ENCODE measurements at places on chromosomes 5 and 9.
A peak's percentile ranks its signal among the peaks of the same experiment; 100 is the strongest.

DNA sequence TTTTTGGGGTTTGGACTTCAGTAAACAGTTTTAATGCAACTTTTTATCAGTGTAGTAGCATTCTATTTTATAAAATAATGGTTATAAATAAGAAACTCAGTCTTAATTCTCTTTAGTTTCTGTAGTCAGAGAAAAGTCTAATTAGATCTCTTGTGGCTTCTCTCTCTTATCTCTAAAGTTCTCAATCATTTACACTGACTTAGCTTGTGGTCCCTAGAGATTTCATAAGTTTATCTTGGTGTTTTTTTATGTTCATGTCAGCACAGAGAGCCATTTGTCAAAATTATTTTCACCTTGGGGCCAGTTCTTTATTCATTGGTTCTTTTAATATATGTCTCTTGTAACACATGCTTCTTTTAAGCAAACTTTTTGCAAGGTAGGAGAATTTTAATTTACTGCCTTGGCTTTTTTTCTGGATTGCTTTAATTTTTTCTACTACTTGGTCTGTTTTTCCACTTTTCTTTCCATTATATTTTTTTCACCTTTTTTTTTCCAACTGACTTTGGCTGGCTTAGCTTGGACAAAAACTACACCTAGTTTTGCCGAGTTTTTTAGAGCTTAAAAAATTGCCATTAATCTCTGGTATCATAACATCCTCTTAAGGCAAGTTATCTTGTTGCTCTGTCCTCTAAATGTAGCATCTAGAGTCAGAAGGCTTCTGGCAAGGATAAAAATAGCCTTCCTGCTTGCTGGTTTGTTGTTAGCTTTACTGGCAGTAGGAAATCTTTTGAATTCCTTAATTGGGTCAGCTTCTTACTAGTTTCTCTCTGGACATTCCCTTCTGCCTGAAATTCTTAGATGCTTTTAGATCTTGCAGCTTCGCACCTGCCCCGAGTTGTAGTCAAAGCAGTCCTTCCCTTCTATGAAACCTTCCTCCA is 35.3 kb downstream of the CPEB4 start:
- no peak for DNase-seq

DNA sequence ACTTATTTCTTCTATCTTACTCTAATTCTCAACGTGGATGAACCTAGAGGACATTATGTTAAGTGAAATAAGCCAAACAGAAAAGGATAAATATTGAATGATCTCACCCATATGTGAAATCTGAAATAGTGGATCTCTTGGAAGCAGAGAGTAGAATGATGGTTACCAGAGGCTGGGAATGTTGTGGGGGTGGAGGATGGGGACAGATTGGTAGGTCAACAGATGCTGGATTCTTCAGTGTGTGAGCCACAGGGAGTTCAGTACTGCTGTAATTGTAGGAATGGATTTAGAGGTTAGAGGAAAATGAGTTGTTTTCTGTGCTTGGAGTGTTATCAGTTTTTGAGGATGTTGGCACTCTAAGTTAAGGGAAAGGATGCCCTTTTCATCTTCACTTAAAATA is 190.6 kb downstream of the FBXL7 start:
- no peak for DNase-seq

- no peak for DNase-seq
Measured at GRCh38 chr5:172554562-172554961, 86.5 kb upstream of the NEURL1B start.

DNA sequence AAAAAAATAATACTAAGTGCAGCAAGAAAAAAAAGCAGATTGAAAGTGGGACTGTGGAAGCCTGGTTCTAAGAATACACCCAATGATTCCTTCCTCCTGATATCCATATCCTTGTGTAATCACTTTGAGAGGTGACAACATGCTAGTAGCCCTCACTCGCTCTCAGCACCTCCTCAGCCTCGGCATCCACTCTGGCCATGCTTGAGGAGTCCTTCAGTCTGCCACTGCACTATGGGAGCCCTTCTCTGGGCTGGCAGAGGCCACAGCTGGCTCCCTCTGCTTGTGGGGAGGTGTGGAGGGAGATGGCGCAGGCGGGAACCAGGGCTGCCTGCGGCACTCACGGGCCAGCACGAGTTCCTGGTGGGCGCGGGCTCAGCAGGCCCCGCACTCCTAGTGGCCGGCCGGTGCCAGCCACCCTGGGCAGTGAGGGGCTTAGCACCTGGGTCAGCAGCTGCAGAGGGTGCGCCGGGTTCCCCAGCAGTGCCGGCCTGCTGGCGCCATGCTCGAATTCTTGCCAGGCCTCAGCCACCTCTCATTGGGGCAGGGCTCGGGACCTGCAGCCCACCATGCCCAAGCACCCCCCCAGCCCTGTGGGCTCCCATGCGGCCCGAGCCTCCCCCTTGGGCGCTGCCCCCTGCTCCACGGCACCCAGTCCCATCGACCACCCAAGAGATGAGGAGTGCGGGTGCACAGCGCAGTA is 24.5 kb upstream of the SELENOP start:
- DNase-seq = no peak

DNA sequence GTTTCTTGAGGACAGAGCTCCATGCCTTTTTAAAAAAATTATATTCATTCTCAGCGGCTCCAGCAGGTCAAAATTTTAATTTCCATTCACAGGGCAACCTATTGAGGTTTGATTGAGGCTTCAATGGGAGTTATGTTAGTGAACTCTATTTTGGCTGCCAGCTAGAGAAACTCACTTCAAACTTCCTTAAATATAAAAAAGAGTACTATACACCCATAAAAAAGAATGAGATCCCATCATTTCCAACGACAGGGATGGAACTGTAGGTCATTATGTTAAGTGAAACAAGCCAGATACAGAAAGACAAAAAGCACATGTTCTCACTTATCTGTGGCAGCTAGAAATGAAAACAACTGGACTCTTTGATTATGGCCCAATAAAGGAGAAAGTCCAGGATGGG is 176.8 kb upstream of the IL12B start:
- DNase-seq = no peak

DNA sequence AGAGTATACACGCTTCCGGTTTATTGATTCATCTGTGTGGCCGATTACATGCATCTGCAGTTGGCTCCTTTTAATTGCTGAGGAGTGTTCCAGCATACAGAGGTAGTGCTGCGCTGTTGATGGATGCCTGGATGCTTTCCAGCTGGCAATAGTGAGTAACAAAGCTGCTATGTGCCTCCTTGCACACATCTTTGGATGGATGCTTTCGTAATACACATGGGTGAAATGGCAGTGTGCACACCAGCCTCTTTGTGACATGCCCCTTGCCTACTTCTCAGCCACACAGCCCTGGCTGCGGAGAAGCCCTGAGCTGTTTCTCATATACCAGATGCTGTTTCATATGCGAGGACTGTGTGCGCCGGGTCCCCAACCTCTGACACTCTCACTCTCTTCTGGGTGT is 151.0 kb downstream of the GADD45G start:
- no peak for DNase-seq

DNA sequence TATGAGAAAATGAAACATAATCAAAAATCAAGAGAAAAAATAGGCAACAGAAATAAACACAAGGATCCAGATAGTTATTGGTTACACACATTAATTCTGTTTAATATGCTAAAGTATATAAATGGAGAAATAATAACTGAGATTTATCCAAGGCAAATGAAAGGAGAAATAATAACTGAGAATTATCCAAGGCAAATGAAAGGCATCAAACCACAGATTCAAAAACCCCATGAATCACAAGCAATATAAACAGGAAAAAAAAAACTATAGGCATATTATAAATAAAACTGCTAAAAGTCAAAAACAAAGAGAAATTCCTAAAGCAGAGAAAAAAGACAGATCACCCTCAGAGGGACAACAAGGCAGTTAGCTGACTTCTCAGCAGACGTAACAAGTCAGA is 10.9 kb downstream of the DUSP1 start:
- no peak for DNase-seq

DNA sequence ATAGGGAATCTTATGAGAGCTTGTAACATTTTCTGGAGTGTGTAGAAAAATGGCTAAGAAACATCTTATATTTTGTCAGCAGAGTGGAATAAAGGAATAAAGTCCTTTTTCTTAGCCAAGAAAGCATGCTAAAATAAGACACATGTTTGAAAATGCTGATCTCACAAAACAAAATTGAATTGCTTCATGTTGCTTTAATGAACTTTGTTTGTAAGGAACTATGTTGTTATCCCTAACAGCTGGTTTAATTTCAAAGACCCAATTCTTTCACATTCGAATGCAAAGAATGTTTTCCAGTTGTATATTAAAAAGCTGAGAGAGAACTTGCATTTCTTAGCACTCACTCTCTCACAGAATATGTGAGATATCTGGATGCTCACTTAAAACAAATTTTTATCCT is 107.6 kb downstream of the MUSK start:
- no peak for DNase-seq

- DNase-seq = no peak
Measured at GRCh38 chr5:2631758-2632157, 119.7 kb downstream of the IRX2 start.

- no peak for DNase-seq
Measured at GRCh38 chr9:138112791-138113600, 235.4 kb downstream of the CACNA1B start.

DNA sequence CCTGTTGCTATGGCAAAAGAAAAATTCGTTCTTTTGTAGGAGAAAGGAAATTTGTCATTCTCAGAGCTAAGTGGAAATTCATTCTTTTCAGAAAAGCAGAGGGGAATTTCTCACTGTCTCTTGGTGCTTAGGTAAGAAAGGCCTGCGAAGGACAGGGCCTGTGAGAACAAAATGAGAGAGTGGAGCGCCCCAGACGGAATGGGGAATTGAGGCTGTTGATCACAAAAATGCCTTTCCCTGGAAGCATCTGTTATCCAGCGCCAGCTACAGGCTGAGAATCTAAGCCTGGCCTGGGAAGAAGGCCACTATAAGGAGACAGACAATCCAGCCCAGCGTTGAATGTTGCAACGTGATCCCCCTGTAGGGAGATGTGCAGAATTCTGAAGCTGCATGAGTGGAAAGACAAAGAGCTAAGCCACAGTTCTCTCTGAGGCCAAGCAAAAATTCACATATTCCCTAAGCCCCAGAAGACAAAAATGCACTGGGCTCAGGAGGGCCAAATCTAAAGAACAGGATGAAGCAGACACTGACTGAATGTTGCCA is 44.8 kb upstream of the CLK4 start:
- no peak for DNase-seq

DNA sequence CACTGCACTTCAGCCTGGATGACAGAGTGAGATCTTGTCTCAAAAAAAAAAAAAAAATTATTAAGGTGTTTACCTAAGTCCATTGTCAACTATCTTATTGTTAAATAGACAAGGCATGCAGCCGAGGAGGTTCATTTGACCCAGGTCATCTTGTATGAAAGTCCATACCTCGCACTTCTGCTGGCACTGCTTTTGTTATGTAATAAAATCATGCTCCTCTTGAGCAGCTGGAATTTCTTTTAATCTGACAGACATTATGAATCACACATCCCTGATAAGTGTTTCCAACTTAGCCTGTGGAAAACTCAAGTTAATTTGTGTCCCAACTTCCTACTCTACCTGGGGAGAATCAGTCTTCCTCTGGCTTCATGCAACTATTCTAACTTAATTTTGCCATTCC is 315.6 kb upstream of the KLF4 start:
- DNase-seq = no peak

DNA sequence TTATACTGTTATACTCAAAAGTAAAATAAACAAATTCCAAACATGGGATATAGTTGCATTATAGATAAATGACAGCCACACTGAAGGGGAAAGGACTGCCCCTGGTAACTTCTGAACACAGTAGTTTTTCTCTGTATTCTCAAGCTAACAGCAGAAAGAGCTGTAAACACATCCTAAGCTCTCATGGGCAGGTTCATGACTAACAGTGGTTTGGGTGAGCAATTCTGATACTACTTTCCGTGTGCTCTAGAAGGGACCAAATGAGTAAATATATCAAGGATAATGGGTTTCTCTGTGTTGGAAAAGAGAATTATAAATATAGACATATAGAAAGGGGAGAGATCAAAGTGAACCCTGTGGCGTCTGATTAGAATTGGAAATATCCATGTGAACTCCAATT is 2.2 kb upstream of the LCN6 start:
- DNase-seq = no peak

DNA sequence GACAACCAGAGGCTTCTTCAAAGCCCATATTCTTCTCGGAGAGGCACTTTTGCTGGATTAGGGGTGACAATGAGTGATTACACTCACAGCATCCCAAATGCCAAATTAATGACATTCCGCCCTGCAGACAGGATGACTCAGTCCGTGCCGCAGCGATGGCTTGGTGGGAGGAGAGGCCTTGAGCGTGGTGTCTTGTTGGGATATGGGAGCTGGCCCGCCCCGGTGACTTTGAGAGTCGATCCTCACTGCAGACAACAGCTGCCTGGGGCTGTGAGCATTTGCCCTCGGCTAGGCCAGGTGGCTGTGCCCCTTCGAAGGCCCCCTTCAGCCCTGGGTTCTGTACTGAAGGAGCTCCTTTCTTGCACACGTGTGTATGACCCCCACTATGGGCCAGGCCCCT is 29.8 kb downstream of the OLFM1 start:
- no peak for DNase-seq

DNA sequence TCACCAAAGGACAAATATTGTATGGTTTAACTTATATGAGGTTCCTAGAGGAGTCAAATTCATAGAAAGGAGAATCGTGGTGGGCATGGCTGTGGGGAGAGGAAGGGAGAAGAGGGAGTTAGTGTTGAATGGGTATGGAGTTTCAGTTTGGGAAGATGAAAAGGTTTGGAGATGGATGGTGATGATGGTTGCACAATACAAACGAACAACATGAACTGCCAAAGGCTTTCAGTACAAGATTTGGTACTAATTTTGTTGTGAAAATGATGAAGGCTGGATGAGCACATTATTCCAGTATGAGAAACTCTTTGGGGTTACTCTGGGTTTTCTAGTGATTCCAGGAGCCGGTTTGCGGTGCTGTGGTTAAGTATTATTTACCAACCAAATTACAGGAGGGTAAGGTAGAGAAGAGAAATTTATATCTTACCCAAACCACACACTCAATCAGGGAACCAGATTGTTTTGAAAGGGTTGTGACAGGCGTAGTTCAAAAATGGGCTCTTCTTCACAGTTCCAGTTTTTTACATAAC is 112.0 kb upstream of the TBC1D2 start:
- DNase-seq = no peak

- DNase-seq = peak; percentile 23
Measured at GRCh38 chr9:133731876-133732638, 6.1 kb downstream of the SARDH start.

GRCh38 chr9:95090023-95090791 is 227.3 kb downstream of the FANCC start:
- DNase-seq = no peak

- no peak for DNase-seq
Measured at GRCh38 chr9:14106699-14107098, 207.2 kb downstream of the NFIB start.

DNA sequence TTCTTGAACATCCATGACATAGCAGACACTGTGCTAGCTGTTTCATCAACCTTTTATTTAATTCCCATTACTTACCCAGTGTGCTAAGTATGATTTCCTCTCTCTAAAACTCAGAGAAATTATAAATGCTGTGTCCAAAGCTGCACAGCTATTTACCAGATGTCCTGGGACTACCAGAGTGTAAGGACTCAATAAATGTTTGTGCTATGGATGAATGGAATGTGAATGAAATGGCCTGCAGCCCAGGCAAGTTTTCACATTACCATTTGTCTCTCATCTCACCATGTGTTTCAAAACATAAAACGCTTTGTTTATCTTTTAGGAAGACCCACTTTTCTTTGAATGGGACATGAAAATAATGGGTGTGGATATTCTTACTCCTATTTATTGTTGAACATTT is 96.2 kb downstream of the ARHGEF28 start:
- no peak for DNase-seq

- no peak for DNase-seq
Measured at GRCh38 chr9:111231801-111232580, 98.0 kb downstream of the OR2K2 start.
